ENCODE measurements at places on chromosomes 16 and 17.

GRCh38 chr16:85522842-85523601, 90.1 kb upstream of the GSE1 start:
- no peak for DNase-seq

DNA sequence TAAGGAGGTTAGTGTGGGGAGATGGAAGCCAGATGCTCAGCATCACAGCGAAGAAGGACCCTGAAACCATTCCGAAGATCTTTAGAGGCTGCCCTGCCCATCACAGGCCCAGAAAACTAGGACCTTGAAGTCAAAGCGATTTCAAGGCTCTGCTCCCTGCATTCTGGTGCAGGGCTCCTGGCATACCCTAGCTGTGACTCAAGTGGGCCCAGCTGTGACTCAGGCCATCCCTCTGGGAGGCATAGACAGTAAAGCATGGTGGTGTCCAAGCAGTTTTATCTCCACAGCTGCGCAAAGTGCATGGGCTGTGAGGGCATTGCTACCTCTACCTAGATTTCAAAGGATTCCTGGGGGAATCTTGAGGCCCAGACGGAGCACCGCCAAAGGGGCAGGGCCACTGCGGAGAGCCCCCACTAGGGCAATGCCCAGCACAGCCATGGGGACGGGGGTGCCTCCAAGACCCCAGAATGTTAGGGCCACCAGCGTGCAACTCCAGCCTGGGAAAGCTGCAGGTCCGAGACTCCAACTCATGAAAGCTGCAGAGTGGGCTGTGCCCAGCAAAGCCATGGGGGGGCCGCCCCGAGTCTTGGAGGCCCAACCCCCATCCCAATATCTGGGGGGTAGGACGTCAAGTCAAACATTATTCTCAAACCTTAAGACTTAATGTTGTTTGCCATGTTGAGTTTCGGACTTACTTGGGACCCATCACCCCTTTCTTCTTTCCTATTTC, 11.7 kb upstream of the ZNF594 start:
- no peak for DNase-seq

DNA sequence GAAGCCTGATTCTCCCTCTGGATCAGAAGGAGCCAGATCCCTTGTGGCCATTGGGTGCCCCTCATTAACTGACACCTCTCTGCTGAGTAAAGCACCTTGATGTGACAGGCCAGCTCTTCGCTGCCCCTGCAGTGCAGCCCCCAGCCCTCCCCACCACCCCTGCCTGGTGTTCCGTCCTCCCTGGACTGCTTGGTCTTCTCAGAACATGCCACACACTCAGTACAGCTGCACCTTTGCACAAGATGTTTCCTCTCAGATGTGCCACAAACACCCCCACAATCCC, 20.2 kb downstream of the GOSR2 start:
- no peak for DNase-seq

DNA sequence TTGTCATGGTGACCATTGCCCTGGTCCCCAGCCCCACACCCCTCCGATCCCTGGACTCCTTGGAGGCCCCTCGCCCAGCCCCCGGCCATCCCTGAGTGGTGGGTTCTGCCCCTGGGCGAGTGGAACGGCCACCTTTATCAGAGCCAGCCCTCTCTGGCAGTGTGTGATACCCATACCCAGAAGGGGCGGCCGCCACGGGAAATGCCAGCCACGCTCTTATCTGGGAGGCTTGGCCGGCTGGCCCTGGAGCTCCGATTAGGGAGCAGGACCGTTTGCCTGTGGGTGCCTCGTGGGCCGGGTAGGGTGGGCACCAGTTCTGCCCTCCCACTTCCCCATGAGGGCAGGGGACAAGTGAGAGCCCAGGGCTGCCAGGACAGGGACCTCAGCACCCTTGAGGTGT, 58.3 kb upstream of the ZC3H18 start:
- DNase-seq = no peak

- DNase-seq = no peak
Measured at GRCh38 chr16:20918486-20919239, 18.1 kb downstream of the LYRM1 start.

- DNase-seq = no peak
Measured at GRCh38 chr16:47887496-47887895, 268.3 kb downstream of the ABCC12 start.
